T1000 (cell line): ENCODE measurements at places on chromosomes 16 and 17.

DNA sequence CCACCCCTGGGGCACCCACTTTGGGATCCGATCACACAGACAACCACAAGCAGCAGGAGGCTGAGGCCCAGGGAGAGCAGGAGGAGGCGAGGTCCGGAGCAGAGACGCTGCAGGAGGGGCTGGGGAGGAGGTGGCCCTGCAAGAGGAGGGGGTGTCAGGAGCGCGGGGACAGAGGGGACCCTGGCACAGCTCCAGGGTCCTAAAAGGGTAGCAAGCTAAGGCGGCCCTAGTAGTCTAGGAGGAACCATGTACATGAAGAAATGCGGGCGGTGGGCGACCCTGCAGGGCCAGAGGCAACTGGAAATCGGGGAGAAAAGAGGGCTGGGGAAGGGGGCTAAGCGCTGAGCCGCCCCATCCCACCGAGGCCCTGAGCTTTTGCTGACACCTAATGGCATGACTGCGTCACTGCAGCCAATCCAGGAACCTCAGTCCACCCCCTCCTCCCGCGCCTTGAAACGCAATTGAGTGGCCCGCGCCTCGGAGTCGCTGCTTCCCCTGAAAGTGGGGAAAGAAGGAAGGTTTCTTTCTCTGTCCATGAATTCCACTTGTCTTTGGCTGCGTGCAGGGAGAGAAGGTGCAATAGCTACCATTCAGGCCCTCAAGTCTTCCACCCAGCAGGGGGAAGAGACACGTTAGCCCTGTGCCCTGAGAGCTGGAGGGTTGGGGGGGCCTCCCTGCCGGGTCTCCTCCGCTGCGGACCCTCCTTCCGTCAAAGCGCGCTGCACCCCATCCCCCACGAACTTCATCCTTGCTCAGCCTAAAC lies 1.8 kb downstream of the ASGR1 start:
- peak; percentile 43 for DNase-seq

GRCh38 chr17:14594690-14595089 lies 293.8 kb downstream of the HS3ST3B1 start:
- no peak for DNase-seq

DNA sequence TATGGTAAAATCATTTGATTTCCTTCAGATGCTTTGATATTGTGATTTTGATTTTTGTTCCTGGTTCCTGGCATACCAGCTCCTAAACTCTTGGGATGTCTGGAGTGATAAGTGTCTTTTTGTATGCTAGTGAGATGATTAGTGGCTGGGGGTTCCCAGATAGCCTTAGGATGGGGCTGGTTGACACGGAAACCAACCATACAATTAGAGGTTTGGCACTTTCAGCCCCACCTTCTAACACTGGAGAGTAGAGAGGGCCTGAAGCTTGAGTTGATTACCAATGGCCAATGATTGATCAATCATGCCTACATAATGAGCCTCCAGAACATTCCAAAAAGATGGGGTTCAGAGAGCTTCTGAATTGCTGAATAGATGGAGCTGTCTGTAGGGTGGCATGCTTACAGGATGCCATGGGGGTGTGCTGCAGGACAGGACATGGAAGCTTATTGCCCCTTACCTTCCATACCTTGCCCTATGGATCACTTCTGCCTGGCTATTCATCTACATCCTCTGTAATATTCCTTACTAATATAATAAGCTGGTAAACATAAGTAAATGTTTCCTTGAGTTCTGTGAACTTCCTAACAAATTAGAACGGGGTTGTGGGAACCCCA lies 22.8 kb downstream of the RNF112 start:
- DNase-seq = no peak

- DNase-seq = no peak
These were observed 25.8 kb downstream of the STAT3 start for GRCh38 chr17:42362245-42362961.

DNA sequence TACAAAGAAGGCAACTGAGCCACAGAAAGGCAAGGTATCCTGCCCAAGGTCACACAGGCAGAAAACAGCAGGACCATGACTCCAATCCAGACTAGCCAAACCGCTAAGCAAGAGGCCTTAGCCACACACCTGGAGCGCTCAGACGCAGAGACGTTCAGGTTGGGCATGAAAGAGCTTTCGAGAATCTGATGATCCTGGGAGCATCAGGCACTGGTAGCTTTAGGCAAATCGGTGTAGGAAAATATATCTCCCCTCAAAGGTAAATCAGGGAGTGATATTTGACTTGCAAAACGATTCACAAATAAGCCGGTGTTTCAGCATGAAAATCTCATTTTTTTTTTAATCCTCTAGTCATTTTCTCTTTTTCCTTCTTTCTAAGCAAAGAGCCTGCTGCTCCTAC lies 279.0 kb downstream of the MRTFB start:
- no peak for DNase-seq

DNA sequence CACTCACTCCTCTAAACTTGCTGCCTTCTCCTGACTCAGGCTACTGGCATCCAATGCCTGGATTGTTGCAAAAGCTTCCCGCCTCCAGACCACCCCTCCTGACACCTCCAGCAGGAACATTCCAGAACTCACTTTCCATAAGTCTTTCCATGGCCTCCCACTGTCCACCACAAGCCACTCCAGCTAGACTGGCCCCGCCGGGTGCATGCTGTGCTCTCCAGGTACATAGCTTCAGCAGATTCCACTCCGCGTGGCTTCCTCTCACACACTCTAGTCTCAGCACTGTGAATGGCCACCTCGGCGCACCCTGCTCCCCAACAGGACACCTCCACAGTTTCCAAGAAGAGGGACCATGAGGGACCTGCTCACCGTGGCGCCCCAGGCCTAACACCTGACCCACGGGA lies 25.9 kb upstream of the FAAP100 start:
- DNase-seq = no peak

GRCh38 chr17:81515530-81516041 lies 3.0 kb upstream of the ACTG1 start:
- DNase-seq = no peak

- DNase-seq = no peak
These were observed 611.4 kb upstream of the CDH5 start for GRCh38 chr16:65754820-65755691.

DNA sequence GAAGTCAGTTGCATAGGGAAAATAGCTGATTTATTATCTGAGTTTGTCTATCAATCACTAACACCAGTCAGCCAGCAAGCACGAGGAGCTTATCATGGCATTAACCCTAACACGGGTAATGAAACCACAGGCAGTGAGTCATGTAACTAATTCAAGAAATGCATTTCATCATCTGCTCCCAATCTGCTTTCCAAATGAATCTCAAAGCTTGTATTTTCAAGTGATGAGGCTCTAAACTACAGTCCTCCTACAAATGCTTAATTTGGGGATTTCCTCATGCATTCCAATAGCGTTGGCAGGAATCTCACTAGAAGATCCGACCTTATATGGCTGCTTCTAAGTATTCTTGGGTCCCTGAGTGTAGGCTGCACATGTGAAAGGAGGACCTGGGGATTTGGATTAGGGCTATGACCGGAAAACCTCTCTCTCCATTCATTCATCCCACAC lies 118.4 kb upstream of the HSBP1 start:
- no peak for DNase-seq

DNA sequence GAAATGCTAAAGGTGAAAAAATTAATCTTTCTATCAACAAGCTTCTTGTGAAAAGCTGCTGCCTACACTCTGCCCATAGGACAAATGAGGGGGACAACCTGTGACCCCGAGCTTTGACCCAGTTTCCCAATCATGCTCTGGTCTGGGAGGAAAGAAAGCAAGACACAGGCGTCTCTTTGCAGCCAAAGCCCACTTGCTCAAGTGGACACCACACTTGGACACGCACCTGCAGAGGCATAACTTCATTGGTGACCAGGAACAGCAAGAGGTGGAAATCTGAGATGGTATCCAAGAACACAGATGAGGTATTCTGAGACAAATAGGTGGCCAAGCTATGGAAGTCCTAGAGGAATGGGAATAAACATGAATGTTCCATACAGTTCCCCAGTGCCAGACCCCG lies 15.0 kb upstream of the FAAP100 start:
- no peak for DNase-seq

DNA sequence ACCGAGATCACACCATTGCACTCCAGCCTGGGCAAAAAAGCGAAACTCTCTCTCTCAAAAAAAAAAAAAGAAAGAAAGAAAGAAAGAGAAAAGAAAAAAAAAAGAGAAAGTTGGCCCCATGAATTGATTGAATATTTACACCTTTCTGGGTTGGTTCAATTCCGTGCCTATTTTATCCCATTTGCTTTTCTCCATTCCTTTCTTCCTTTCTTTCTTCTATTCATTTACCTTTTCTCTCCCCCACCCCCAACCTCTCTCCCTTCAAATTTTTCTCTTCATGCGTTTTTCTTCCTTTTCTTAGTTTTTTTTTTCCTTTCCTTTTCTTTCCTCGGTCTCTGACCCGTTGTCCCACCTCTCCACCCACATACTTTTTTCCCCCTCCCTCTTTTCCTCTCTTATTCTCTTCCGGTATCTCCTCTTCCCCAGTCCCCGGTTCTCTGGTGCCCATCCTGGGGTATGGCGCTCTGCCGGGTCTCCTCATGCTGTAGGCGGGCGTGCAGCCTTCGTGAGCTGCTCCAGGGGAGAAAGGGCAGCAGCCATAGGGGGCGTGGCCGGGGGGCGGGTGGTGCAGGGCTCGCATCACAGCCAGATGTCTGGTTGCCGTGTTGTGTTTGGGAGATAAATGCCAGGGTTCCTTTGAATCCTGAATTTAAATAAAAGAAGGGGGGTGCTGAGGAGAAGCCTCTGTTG lies 5.3 kb upstream of the COL1A1 start:
- no peak for DNase-seq

DNA sequence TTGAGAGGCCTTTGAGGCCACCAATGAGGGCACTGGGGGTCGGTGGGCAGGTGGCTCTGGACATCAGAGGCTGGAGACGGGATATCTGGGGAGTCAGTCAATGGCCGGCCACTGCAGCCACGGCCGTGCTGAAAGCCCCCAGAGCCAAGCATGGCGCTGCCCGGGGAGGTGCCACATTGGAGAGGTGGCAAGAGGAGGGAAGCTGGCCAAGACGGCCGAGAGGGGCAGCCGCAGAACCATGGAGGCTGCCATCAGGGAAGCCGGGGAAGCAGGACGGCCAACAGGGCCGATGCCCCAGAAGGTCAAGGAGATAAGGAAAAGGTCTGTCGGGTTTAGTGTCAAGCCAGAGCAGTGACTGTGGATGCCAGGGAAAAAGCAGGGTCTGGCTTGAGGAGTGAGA lies 9.8 kb downstream of the RTN4RL1 start:
- DNase-seq = no peak

GRCh38 chr17:78798695-78799559 lies 16.9 kb upstream of the CYTH1 start:
- no peak for DNase-seq

- no peak for DNase-seq
These were observed 1430.9 kb downstream of the CDH11 start for GRCh38 chr16:63690961-63691360.

DNA sequence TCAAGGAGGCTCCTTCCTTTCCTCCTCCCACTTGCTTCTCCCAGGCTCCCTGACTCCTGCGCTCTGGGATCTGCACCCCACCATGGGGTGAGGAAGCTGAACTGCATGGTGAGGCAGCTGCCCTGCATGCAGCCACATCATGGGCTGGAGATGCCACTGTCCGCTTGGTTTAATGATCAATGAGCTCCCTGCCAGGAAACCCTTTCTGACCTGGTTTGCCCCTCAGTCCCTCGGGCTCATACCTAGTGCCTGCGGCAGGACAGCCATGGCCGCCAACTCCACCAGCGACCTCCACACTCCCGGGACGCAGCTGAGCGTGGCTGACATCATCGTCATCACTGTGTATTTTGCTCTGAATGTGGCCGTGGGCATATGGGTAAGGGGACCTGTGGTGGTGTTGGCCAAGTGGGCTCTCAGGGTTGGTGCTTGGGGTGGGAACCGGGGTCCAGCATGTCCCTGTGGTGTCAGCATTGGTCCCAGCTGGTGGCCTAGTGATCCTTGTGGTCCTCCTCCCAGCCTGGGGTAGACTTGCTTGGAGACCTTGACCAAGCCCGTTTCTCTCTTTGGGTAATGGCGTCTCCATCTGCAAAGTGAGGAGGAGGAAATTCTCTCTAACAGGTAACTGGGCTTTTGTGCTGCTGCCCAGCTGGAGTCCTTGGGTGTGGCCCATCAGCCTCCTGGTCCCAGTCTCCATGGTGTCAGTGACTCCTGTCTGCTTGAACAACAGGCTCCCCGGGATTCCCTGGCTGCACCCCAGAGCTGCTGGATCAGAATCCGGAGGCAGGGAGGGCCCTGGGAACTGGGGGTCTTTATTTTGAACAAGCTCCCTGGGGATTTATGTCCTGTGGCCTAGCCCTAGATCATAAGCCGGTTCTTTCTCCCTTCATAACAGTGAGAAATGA lies at the start of gene SLC5A10:
Gene SLC5A10 (plus strand): TSS at position 225 of the 902 bp plus-strand sequence. CDS start 41 bp downstream, at position 266.
- no peak for DNase-seq

GRCh38 chr17:15413101-15413771 lies 54.2 kb downstream of the CDRT4 start:
- no peak for DNase-seq

DNA sequence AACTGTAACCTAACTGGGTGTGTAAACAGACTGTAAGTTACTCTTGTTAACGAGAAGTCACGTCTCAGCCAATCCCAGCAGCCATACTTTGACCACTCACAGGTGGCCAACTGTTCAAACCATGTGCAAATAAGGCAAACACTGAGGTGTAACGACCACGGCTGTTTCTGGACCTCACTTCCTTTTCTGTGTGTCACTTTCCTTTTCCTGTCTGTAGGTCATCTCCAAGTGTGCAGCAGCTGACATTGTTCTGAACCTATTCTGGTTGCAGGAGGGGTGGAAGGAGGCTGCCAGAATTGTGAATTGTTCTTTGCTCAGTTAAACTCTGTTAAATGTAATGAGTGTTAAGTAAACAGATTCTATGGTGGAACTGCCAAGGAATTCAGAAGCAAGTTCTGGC lies 627.4 kb downstream of the KCNJ2 start:
- DNase-seq = no peak

- peak; percentile 12 for DNase-seq
These were observed 22.2 kb downstream of the HLF start for GRCh38 chr17:55286681-55287589.

- no peak for DNase-seq
These were observed 7.8 kb downstream of the SHCBP1 start for GRCh38 chr16:46613352-46613751.

DNA sequence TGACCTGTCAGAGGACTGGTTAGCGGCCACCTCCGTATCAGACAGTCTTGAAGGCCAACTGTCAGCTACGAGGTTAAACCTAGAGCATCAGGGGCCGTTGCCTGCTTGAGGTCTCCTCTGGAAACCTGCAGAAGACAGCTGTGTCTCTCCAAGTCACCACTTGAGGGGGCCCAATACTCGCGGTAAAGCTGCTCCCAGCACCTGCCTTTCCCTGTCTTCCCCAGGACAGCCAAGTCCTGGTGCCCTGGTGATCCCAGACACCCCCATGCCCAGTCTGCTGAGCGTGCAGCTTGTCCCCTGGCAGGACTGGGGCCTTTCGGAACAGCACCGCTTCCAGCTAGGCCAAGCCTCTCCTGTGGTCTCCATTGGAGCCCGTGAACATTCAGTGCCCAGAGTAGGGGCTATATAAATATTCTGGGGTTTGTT lies 80.1 kb downstream of the DNAH17 start:
- DNase-seq = peak; percentile 36

GRCh38 chr16:49701789-49702494 lies 154.0 kb downstream of the ZNF423 start:
- no peak for DNase-seq
